Breast epithelium (tissue), 4 donors: ENCODE measurements at places on chromosomes 4 and X.

DNA sequence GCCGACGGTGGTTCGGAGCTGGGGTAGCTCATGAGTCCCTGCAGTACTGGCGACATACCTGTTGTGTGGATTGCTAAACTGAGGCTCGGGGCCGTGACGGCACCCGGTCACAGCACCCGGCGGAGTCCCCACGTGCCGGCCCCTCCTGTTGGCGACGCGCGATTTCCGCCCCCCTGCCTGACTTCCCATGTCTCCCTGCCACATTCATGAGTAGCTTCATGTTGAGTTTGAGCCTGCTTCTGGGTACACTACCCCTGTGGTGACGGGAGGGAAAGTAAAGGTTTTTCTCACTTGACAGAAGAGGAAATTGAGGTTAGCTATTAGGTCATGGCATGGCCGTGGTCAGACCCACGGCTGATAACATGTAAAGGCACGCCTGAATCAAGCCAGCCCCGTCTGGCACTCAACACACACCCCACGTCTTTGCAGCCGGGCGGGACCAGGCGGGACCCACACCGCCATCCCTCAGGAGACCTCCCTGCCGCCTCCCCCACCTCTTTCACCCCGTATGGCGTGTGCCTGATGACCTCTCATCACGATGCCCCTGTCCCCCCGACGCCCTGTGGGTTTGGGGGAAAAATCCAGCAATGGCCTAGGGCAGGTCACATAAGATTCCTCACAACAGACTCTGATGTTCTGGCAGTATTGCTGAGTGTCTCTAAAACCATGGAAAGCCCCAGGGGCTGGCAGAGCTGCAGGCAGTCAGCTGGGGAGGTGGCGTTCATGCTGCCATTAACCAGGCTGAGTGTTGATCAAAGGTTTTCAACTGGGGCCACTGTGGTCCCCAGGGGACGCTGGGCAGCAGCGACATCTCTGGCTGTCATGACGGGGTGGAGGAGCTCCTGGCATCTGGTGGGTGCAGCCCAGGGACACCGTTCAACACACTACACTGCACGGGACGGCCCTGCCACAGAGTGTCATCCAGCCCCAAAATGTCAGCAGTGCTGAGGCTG lies 29.2 kb downstream of the P2RY8 start:
- DNase-seq: no peak

- no peak for DNase-seq
Observed at GRCh38 chr4:41455206-41455605, 82.8 kb upstream of the LIMCH1 start.

DNA sequence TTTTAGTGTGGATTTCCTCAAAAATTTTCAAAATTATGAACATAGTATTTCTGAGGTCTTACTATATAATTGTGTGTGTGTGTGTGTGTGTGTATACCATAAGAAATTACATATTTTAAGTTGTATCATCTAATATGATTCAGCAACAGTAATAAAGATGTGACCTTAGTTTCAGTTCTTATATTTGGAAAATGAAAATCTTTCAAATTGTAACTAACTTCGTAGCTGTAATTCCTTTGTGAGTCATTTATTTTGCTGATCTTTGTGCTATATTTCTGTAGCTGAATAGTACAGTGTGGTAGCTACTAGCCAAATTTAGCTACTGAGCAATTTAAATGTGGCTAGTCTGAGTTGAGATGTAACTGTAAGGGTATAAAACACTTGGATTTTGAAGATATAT lies 116.4 kb downstream of the RAP1GDS1 start:
- DNase-seq: no peak

GRCh38 chrX:111131572-111131971 lies 35.6 kb downstream of the PAK3 start:
- DNase-seq: no peak

- no peak for DNase-seq
Observed at GRCh38 chr4:185775792-185776555, 36.0 kb downstream of the SORBS2 start.

DNA sequence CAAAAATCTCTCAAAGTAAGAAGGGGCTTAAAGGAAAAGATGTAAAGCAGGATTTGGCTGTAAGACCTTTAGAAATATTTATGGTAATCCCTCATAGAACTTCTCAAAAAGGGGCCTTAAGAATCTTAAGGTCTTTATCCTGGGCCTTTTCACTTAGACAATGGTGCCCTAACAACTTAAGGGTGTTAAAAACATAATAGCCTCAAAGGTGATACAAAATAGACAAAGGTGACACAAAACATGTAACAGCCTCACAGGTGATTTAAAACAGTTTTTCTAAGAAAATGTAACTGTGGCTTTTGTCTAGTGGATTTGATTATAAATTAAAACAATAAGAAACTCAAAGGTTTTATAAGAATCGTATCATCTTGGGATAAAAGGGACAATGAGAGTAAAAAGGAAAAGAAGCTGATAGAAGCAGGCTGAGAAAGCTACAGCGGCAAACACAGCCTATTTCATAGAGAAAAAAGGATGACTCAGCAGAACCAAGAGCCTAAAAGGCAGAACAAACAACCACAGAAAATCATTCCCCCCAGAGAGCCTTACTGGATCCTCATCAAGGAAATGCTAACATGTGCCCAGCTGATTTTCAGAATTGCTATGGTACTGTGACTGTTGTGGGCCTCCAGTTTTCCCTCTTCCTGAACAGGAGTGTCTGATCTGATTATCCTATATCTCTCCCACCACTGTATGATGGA lies 164.3 kb downstream of the STPG2 start:
- DNase-seq: no peak

DNA sequence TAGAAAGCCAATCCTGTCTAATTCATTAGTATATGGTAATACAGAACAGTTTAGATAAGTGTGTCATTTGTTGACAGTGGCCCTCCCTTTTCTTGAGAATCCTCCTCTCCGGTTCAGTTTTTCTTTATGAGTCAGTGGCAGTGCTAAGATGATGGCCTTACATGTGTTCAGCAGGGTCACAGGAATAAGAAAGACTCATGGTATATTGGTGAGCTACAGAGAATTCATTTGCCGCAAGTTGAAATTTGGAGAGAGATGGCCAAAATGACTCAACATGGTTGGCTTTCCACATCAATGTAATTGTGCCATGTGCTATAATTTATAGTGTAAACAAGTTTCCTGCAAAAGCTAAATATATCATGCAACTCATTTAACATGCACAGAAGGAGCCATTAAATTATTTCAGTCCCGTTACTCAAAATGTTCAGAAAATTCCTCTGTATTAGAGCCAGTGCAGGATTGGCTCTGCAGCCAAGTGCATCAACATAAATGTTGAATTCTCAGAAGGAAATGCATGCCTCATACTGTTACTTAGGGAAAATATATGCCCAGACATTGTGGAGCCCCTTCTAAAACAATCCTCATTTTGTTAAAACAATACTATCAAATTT lies 374.3 kb downstream of the AFF2 start:
- no peak for DNase-seq

- no peak for DNase-seq
Observed at GRCh38 chr4:38856046-38856445, 571 bp downstream of the TLR6 start.

- DNase-seq: no peak
Observed at GRCh38 chrX:63993936-63994335, 208.9 kb upstream of the ARHGEF9 start.
